ENCODE measurements at places on chromosomes 3 and 15.

DNA sequence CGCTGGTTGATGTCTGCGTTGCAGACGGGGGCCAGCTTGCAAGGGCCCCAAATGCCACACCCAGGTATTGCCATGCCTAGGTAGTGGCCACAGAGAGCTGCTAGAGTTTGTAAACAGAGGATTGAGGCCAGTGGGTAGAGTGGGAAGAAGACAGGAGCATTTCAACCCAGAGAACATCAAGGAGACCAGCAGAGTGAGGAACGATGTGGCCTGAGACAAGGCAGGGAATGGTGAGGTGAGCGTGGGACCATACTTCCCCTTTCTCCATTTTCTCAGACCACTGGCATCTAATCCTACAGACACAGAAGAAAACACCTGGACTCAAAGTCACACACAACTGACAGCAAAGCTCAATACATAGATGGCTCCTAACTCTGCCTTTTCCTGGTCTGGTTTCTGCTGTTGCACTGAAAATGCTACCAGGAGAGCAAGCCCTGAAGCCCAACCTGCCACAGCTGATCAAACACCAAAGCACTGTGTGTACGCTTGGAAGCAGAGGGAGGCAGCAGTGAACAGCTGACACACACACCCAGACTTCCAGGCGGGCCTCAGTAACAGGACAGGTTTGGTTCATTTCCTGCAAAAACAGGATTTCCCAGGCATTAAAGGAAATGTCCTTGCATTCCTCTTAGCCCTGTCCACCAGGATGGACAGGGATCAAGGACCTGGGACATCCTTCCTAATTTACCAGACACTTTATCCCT is 1.6 kb downstream of the FAM174B start:
- DNase-seq, result no peak

GRCh38 chr3:110165753-110166152 is 828.4 kb upstream of the DPPA4 start:
- no peak for DNase-seq

- DNase-seq, result no peak
These were observed 115.9 kb upstream of the LPP start for GRCh38 chr3:188037965-188038581.

GRCh38 chr3:73041537-73041936 is 19.9 kb upstream of the EBLN2 start:
- DNase-seq, result no peak

GRCh38 chr15:77370580-77370979 is 49.3 kb downstream of the PEAK1 start:
- no peak for DNase-seq

DNA sequence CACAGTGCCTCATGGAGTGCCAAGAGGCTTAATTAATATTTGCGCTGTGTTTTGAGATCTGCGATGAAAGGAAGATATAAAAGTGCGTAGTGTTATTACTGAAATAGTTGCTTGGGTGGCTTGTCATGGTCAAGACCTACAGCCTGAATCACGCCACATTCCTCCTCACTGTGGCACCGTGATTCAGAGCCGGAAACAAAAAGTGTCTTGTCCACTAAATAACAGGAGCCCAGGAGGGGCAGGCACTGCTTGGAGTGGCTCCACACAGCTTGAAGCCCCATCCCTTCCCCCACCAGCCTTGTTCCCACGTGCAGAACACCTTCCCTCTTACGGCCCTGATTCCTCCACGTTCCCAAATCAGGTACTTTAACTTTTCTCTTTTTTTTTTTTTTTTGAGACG is 1.2 kb upstream of the LRRC15 start:
- no peak for DNase-seq

DNA sequence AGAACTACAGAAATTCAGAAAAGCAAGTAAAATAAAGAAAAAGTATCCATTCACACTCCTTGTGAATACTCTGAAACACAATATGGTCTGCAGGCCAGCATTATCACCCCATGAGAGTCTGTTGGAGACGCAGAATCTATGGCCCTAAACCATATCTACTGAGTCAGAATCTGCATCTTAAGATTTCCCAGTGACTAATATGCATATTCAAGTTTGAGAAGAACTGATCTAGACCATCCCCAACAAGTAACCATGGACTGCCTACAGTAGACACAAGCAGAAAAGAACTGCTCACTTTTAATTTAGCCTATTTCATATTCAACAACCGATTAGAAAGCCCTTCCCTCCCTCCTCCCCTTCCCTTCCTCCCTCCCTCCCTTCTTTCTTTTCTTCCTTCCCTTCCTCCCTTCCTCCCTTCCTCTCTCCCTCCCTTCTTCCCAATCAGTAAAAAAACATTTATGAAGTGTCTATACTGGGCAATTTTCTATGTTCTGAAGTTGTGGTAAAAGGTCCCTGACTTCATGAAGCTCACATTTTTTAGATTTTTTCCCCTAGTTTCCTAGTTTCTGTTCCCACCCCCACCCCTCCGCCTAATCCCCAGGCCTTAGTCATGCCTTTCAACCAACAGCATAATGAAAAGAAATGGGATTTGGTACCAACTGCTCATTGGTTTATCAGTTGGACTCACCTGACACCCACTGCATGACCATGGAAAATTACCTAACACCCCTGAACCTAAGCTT is 125.2 kb downstream of the CNTN3 start:
- no peak for DNase-seq

GRCh38 chr15:49383266-49383665 is 39.8 kb upstream of the FGF7 start:
- DNase-seq, result no peak

DNA sequence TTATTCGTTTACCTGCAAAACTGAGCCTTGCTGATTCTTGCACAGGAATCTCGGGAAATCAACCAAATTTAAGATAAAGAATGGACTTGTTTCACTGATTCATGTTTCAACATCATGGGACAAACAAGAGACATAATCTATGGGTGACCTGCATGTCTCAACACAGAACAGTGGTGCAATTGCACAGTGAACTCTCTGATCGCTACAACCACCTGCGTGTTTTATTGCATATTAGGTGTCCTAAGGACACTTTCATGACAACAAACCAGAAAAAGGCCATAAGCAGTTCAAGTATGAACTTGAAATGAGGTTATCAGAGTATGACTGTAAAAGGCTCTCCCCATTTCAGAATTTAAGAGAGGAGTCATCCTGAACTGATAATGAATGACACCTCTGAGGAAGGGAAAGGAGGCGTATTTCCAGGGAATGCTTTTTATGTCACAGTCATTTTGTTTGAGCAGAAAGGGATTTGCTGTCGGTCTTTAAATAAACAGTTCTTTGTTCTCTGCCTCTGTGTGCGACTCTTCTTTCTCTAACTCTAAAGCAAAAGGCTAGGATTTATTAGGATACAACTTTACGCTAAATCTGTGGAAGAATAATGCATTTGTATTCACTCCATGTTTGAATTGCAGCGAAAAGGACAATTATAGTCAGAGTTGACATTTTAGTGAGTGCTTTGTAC is 167.2 kb downstream of the RBMS3 start:
- DNase-seq, result no peak

- DNase-seq, result no peak
These were observed 44.0 kb downstream of the BFSP2 start for GRCh38 chr3:133443649-133444422.

DNA sequence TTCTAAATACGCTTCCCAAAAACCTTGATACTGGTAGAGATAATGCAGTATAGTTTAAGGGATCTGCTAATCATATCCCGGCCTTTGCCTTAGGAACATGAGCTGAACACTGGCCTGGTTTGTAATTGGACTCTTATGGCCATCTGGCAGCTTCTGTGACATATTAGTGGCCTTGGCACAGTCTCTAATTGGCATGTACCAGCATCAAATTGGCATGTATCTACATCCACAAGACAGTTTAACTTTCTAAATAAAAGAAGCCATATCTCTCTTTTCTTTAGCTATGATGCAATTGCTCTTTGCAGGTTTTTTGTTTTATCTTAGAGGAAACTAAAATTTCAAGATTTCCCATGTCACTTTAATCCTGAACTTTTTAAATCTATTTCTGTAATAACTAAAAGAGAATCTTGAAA is 44.6 kb upstream of the FILIP1L start:
- no peak for DNase-seq

- DNase-seq, result no peak
These were observed 18.2 kb upstream of the EOGT start for GRCh38 chr3:69031635-69032034.

DNA sequence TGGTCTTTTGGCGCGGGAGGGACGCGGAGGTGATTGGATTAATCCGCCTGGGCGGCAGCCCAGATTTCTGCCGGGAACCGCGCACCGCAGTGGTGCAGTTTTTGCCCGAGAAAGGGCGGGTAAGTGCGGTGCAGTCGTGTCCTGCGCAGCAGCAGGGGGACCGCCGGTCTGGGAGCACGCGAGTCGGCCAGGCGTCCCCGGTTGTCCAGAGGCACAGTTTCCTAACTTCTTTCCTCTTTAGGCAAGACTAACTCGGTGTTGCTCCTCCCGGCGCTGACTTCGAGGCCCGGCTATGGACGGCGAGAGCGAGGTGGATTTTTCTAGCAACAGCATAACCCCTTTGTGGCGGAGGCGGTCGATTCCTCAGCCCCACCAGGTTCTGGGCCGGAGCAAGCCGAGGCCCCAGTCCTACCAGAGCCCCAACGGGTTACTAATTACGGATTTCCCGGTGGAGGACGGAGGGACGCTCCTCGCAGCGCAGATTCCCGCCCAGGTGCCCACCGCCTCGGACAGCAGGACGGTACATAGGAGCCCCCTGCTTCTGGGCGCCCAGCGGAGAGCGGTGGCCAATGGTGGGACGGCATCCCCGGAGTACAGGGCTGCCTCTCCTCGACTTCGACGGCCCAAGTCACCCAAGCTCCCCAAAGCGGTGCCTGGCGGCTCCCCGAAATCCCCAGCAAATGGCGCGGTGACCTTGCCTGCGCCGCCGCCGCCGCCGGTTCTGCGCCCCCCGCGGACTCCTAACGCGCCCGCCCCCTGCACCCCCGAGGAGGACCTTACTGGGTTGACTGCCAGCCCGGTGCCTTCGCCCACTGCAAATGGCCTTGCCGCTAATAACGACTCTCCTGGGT is 736 bp downstream of the ARHGEF26 start:
- no peak for DNase-seq

DNA sequence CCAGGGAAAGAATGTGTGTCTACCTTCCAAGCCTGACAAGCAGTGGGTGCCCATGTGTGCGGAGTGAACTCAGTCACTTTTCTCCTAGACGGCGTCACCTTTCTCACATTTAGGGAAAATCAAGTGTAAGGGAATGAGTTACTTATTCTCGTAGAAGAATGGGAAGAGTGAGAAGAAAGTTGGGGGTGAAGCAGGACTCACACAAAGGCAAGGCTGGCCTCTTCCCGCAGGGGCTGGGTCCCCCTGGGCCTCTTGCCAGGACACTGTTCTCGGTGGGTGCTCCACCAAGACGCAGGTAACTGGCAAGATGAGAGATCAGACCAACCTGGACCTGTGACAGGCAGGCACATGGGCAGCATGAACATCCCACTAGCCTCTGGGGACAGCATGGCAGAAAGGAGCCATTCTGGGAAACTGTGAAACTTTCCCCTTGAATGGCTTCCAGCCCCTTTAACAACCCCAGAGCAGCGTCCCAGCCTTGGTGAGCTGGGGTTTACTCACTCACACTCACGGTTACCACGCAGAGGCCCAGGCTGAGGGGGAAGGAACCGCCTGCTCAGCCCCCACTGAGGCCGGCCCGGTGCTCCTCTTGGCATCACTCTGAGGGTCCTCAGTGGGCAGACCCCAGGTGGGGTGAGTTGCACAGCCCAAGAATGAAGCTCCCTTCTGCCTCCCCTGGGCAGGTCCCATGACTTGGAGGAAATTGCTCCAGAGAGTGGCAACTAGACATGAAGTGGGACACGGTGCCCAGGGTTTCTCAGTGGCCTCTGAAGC is 15.0 kb upstream of the SRP14 start:
- DNase-seq, result no peak

DNA sequence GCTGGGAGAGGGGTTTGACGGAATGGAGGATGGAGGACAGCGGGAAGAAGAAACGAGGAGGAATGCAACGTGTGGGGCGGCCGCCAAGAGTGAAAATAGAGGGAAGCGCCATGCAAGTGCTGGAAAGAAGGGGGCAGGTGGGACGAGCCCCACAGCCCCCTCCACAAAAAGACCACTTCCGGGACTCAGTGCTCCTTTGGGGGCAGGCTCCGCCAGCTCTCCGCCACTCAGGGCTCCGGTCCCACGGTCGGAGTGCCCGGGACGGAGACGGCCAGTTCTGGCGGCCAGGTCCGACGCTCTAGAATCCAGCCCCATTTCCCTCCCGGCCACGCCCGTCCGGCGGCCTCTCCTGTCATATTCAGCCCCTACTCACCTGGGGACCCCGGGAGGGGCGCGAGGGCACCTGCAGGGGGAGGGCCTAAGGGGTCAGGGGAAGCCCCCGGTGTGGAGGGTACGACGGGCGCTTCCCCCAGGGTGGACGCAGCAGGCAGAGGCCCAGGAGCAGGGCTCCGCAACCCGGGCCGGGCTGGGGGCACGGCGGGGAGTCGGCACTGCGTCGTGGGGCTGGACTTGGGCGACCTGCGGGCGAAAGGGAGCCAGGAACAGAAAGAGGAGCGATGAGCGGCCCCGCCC is 25.5 kb upstream of the CSPG4 start:
- no peak for DNase-seq

- peak; percentile 54 for DNase-seq
These were observed 40.5 kb downstream of the SH3BP5 start for GRCh38 chr3:15291589-15292541.

DNA sequence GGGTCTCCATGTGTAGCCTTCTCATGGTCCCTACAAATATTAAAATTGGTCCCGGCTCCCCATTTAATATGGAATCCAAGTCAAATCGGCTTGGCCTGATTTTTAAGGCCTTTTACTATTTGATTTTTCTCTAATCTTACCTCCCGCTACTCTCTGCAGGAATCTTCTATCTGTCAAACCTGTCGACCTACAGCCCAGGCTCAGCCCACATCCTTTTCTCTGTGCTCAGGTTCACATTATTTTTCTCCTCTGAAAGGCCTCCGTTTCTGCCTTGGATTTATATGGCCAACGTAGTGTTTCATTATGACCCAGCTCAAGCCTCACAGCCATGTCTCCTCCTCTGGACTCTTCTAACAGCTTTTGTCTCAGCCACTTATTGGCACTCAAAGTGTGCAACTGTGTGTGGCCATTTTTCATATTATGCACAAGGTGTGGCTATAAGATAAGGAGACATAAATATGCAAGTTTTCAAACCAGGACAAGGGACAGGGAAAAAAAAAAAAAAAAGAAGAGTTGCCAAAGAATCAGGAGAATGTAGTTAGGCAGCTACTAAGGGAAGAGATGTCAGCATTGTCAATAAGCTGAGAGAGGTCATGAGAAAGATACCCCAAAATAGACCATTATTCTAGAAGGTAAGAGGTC is 2.1 kb upstream of the GLCE start:
- no peak for DNase-seq

DNA sequence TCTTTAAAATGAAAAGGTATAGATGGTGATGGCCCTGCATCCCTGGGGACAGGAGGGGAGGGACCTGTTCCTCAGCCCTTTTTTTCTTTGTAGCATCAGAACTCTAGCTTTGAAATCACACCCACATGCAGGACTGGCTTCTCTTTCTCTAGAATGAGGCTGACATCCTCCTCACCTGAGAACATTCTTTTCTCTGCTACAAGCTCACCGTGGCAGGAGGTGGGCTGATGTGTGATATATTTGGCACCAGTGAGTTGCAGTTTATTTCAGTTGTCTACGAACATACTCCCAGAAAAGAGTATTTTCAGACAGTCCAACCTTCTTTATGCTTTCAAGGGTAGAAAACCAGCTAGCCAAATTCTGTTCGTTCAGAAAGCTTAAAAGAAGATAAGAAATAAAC is 43.6 kb upstream of the RARB start:
- no peak for DNase-seq

GRCh38 chr3:150271591-150271960 is 136.5 kb upstream of the TSC22D2 start:
- DNase-seq, result no peak

- no peak for DNase-seq
These were observed 84.5 kb downstream of the TRAK1 start for GRCh38 chr3:42175386-42176240.

GRCh38 chr3:150639262-150639661 is 36.1 kb downstream of the SELENOT start:
- no peak for DNase-seq
